ENCODE measurements at places on chromosomes 3 and 15. TPM values are rescaled to one million over a fixed set of nuclear protein-coding genes. Genes with fewer than 3 reads are reported as not detected.

Gene TRPM1
- not detected for total RNA-seq

Gene DOCK3
- total RNA-seq, result 0.12 TPM

DNA sequence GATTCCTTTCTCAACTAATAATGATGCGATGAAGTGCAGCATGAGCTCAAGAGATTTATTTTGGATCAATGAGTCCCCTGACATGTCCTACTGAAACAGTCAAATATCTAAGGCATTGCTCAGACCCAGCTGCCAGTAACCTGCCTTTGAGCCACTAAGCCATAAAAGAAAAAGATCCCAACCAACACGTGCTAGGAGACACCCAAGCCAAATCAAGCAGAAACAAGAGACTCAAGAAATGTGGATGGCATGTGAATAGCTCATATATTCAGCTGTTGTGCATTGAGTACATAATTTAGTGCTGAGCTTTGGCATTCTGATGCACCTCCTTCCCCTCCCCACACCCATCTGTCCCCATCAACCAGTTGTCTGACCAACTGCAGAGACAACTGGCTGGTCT, 29.2 kb downstream of the GJD2 start:
- peaks cover 96% of the 10 kb centered on the region for H3K4me1 ChIP-seq
- H3K36me3 ChIP-seq, result 0 out of 2 replicates have a peak, but pooled peaks cover 3% of the 10 kb centered on the region
- peak overlapping the region; percentile 56 for H3K27ac ChIP-seq

- H3K27me3 ChIP-seq, result no peaks in the 10 kb centered on the region
- H3K36me3 ChIP-seq, result 0 out of 2 replicates have a peak, but pooled peaks cover 5% of the 10 kb centered on the region
- no peak overlapping the region for H3K4me3 ChIP-seq
- DNase-seq, result no peak
- H3K27ac ChIP-seq, result no peak overlapping the region
- peaks cover 39% of the 10 kb centered on the region for H3K4me1 ChIP-seq
These were observed 31.7 kb downstream of the PLSCR4 start for GRCh38 chr3:146218880-146219866.

DNA sequence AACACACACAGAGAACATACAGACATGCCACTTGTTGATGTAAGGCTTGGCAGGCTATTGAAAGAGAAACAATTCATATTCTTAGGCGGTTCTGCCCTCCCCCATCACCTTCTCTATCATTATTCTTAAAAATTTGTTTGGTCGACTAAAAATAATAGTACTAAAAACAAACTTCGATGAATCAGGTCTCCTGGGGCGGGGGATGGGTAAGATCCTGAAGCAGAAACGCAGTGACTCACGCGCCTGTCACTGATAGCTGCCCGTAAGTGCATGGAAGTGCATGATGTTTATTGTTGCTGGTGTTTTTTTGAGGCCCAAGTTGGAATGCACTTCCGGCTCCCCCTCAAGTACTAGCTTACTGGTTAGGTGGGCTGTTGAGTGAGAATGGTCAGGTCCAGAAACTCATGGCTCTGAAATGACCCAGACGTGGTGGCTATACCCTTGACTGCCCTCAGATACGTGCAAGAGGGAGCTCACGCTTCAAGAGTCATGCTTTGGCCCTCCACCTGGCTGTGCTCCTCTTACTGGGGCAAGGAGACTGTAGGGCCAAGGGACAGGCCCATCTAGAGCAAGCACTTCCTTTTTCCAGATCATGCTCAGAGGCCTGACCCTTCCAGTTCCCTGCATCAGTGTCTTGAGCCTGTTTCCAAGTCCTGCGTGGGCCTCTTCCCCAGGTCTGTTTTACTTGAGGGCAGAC, 10.9 kb downstream of the SMAD3 start:
- H3K27me3 ChIP-seq, result peaks cover 15% of the 10 kb centered on the region
- DNase-seq, result peak; percentile 64
- H3K4me3 ChIP-seq, result peak overlapping the region; percentile 77
- H3K4me1 ChIP-seq, result peaks cover 91% of the 10 kb centered on the region
- peaks cover 77% of the 10 kb centered on the region for H3K36me3 ChIP-seq
- H3K27ac ChIP-seq, result peak overlapping the region; percentile 86

Gene THRB
- 0.06 TPM for total RNA-seq

DNA sequence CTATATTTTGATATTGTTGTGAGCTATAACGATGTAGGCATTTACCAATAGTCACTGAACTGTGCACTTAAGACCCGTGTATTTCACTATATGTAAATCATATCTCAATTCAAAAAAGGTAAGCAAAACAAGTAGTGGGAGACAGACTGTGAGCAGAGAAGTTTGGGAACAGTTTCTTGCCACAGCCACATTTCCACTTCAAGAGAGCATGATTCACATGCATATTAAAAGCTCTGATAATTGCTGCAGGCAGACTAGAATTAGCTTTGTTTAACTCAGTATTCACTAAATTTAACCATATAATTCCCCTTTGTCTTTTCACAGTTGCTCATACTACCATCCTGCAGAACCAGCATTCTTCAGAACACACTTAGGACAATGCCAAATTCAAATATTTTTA, 168.4 kb upstream of the ZNF385D start:
- H3K4me1 ChIP-seq, result peaks cover 38% of the 10 kb centered on the region
- no peak overlapping the region for H3K27ac ChIP-seq
- H3K27me3 ChIP-seq, result no peaks in the 10 kb centered on the region
- H3K4me3 ChIP-seq, result no peak overlapping the region

DNA sequence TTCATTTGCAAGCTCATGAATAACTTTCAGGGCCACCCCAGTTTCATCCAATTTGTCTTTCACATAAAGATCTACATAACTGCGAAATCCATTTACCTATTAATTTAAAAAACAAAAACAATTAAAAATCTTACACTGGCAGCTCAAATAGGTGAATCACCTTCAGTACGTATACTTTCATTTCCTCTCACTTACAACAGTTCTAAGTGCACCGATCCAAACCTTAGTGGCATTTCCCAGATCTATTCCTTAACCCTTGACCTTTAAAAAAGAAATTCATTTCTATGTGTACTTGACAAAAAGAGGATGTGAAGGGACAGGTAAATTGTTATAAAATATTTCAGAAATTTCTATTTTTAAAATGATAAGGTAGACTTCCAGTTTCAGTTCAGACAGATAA, 30.8 kb downstream of the TOP2B start:
- DNase-seq, result no peak
- peaks cover 14% of the 10 kb centered on the region for H3K4me1 ChIP-seq
- H3K27ac ChIP-seq, result no peak overlapping the region
- H3K4me3 ChIP-seq, result no peak overlapping the region
- H3K27me3 ChIP-seq, result no peaks in the 10 kb centered on the region

- no peaks in the 10 kb centered on the region for H3K36me3 ChIP-seq
- no peak overlapping the region for H3K4me3 ChIP-seq
- H3K4me1 ChIP-seq, result peaks cover 17% of the 10 kb centered on the region
- peaks cover 19% of the 10 kb centered on the region for H3K27me3 ChIP-seq
- DNase-seq, result no peak
These were observed 28.9 kb downstream of the INSYN1 start for GRCh38 chr15:73724212-73724611.

Measured in HFFc6 (cell line).